ENCODE measurements at places on chromosomes 1 and 21.

DNA sequence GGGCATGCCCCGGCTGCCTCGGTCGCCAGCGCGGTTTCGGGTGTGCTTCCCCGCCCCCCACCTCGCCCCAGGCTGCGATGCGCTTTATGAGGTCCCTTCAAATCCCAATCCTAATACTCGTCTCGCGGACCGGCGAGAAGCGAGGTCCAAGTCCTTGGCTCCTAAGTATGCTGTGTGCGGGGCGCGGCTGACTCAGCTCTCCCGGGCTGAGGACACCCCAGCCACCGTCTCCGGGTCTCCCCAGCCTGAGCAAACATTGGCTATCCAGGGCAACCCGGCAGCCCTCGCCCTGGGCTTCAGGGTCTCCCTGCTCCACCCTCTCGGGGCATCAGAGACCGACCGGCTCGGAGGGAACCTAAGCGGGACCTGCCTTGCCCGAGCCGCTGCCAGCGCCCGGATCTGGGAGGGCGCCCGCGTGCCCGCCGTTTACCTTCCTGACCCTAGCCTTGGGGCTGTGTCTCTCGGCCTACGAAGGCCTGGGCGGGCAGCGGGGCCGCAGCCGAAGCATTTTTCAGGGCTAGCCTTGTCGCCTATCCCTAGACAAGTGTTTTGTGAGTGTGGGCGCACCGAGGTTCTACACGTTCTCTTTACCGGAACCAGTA is 1.2 kb downstream of the ITPKB start:
- no peak for DNase-seq

GRCh38 chr1:169491845-169492281 is 6.1 kb upstream of the SLC19A2 start:
- DNase-seq, result no peak

GRCh38 chr21:16624479-16625118 is 888.2 kb upstream of the CXADR start:
- DNase-seq, result peak; percentile 36

GRCh38 chr1:150764617-150765101 is 919 bp downstream of the CTSS start:
- DNase-seq, result no peak

DNA sequence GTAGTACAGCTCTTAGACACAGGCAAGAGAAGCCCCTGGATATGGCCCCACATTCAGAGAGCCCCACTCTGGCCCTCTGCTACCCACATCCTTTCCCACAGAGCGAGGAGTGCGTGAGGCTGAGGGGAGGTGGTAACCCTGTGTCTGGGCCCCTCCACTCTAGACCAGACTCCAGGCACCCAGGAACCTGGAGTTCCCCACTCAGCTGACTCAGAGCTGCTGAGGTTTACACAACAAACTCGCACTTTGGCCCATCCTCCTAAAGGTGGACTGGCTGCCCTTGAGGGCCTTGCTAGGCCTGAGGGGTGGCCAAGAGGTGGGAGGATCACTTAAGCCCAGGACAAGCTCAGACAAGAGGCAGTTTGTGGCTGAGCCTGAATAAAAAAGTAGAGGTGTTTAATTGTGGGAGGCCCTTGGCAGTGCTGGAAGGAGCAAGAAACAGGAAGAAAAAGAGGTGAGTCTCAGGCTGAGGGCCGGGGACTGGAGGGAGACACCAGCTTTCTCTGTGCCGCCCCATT is 10.7 kb downstream of the MR1 start:
- DNase-seq, result no peak

DNA sequence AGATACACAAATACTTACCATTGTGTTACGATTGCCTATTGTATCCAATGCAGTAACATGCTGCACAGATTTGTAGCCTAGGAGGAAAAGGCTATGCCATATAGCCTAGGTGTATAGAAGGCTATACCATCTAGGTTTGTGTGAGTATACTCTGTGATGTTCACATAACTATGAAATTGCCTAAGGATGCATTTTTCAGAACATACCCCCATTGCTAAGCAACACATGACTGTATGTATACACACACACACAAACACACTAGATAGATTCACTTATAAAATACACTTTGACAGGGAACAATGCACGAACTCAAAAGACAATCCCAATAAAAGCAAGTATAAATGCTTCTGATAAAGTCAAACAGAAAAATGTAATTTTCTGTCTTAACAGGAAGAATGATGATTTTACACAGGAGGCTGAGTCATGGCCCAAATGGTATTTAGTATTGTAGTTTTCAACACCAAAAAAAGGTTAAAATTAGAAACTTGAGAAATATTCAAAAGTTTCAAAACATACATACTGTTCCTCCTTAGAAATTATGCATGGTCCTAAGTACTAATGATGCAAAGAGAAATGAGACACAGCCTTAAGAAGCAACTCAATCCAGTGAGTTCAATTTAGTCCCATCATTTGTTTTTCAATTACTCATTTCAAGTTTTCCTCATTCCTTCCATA is 12.2 kb downstream of the FH start:
- DNase-seq, result no peak

GRCh38 chr1:1212780-1213344 is 1.1 kb downstream of the TNFRSF4 start:
- no peak for DNase-seq

DNA sequence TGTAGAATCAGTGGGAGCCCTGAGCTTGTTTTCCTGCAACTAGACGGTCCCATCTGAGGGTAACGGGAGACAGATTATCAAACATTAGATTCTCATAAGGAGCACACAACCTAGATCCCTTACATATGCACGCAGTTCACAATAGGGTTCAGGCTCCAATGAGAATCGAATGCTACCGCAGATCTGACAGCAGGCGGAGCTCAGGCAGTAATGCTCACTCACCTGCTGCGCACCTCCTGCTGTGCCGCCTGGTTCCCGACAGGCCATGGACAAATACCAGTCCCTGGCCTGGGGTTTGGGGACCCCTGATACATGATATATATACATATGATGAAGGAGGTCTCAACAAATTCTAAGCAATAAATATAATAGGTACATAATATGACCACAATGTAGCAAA is 19.7 kb upstream of the SMIM12 start:
- no peak for DNase-seq

DNA sequence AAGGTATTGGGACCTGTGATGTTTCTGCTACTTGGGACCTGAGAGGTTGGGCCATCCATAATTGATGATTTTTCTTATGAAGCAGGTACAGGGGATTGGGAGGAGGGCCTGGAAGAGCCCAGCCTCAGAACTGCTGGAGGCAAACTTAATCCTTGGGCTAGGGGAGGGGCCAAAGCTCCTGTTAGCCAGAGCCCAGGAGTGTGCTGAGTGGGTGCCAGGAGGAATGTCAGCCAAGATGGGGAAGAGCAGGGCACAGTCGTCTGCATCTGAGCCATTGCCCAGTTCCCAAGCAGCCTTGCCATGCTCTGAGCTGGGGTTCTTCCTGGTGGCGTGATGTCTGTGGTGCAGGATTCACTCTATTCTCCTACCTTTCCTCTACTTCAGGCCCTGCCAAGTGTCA is 5.8 kb downstream of the MAPKAPK2 start:
- no peak for DNase-seq

GRCh38 chr1:172897738-172898137 is 153.0 kb downstream of the TNFSF18 start:
- DNase-seq, result no peak

GRCh38 chr1:46747683-46748288 is 28.9 kb upstream of the EFCAB14 start:
- DNase-seq, result peak; percentile 53

GRCh38 chr1:15352128-15352957 is 57.3 kb upstream of the EFHD2 start:
- DNase-seq, result peak; percentile 6

- no peak for DNase-seq
Measured at GRCh38 chr1:183241471-183241870, 55.4 kb downstream of the LAMC2 start.

GRCh38 chr1:54854381-54855020 is 32.5 kb downstream of the DHCR24 start:
- no peak for DNase-seq

GRCh38 chr1:149997585-149998262 is 12.8 kb downstream of the OTUD7B start:
- no peak for DNase-seq

DNA sequence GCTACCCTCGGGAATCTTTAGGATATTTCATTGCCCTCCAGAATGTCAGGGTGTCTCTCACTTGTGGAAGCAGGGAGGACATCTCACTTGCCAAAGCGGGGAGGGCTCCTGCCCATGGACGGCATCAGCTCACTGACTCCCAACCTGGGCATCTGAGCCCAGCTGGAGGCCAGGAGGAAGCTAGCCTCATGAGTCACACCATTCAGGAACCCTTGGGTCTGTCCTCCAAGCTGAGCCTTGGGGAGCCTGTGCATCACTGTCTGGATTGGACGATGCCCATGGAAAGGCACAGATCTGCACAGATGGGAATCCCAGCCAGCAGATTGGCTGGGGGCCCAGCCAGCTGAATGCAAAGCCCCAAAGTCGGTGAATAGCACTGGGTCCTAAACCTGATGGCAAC is 25.2 kb downstream of the WNT3A start:
- DNase-seq, result no peak

- no peak for DNase-seq
Measured at GRCh38 chr1:187110351-187110750, 281.6 kb downstream of the PLA2G4A start.

GRCh38 chr21:14945176-14945575 is 119.6 kb downstream of the NRIP1 start:
- DNase-seq, result no peak

DNA sequence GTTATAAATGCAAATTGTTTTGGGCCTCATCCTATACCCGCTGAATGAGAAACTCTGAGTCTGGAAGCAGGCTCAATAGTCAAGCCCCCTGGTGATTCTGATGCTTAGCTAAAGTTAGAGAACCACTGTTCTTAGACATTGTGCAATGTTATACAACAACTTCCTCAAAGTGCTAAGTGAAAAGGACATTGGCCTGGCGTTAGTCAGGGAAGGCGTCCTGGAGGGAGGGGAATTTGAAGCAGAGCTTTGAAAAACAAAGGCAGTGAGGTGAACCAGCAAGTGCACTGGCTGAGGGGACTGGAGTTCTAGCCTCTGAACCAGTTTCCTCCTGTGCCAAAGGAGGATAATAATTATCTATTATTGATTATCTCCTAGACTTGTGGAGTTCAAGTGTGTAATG is 5.1 kb downstream of the CD1D start:
- DNase-seq, result no peak

GRCh38 chr1:150089846-150090520 is 22.4 kb downstream of the VPS45 start:
- DNase-seq, result no peak
